ENCODE measurements at places on chromosomes 5 and 9.

DNA sequence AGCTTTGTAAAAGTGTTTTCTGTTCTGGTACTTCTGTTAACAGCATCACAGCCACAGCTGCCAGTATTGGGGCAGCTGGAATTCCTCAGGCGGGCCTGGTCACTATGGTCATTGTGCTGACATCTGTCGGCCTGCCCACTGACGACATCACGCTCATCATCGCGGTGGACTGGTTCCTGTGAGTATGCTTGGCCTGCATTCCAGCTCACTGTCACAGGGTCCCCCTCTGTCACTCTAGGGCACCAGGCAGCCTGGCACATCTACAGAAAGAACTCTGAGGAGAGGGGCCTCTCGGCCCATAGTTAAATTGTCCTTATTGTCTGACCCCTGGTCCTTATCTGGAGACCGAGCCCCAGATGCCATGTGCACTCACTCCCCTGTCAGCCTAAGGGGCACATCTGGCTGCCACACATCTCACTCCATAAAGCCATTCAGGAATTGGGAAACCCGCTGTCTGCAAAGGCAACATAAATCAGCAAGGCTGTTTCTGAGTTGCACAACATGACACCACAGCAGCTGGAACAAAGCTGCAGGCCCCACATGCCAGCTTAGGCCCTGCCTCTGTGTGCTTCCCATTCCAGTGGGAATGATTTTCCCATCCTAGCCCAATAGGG, 77.5 kb downstream of the SLC1A3 start:
- DNase-seq: no peak

- DNase-seq: no peak
These were observed 54.0 kb upstream of the SLIT3 start for GRCh38 chr5:169354921-169355320.

GRCh38 chr9:135610290-135611141, 28.8 kb downstream of the GLT6D1 start:
- no peak for DNase-seq

DNA sequence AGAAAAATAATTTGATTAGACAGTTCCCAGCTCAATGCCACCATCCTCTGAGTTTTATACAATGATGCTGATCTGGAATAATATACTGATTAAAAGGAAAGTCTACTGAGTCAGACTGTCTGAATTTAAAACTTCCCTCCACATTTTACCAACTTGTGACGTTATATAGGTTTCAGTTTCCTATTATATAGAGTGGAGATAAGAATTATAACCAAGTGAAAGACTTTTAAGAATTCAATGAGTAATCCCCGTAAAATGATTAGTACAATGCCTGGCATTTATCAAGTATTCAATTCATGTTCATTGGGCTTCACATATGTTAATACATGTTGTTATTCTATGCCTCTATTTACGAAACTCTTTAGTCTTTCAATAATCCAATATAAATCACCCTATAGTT, 166.0 kb downstream of the CDH9 start:
- no peak for DNase-seq

- DNase-seq: no peak
These were observed 14.3 kb upstream of the SIL1 start for GRCh38 chr5:139212486-139212885.

GRCh38 chr5:14983666-14984441, 112.3 kb upstream of the ANKH start:
- peak; percentile 53 for DNase-seq

GRCh38 chr9:96340707-96341106, 38.7 kb upstream of the HSD17B3 start:
- DNase-seq: no peak

DNA sequence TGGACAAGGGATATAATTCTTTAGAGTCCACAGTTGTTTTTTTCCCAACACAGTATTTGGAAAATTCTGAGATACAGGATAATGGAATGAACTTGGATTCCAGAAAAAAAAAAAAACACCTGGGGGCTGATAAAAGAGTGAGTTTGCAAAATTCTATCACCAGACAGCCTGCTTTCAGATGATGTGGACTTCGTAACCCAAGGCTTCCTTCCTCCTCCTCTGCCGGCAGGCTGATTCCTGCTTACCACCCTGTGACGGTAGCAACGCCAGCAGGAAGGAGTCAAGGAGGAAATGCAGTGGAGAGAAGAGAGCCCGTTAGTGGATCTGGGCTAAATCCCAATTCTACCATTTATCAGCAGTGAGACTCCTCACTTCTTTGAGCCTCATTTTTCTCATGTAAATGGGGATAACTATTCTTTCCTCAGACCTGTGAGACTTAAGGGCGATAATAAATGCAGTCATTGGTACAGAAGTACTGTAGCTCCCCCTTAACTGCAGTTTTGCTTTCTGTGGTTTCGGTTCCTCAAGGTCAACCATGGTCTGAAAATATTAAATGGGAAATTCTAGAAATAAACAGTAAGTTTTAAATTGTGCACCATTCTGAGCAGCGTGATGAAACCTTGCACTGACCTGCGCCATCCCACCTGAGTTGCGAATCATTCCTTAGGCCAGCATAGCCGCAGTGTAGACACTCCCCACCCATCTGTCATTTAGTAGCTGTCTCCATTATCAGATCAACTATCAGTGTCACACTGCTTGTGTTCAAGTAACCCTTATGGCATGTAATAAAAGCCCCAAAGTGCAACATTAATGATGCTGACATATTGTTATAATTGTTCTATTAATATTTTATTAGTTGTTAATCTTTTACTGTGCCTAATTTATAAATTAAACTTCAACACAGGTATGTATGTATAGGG, 71.4 kb downstream of the DCP2 start:
- no peak for DNase-seq

DNA sequence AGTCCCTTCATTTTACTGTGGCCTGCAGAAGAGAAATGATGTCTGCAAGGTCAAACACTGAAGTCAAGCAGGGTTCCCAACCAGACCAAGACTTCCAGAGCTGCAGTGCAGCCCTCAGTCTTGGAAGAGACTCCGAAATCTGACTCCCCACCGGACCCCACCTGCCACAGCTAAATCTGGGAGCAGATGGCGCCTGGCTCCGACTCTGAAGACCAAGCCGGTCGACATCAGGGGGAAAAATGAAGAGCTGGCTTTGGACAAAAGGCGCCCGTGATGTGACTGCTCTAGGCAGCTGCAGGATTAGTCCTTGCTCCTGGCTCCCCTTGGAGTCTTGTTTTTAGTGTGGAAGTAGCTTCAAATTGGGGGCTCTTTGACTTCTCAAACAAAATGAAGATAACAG, 72.4 kb upstream of the ZNF622 start:
- no peak for DNase-seq

DNA sequence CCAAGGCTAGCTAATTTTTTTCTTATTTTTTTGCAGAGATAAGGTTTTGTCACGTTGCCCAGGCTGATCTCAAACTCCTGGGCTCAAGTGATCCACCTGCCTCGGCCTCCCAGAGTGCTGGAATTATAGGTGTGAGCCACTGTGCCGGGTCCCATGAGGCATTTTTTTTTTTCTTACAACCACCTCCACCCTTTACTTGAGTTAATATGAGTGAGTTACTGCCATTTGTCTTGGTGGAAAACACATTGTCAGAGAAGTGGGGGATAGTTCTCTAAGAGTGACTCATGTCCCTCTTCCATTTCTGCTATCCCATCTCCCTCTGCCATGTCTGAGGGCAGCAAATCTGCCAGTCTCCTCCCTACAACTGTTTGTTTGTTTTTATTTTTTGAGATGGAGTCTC, 163.4 kb upstream of the CLINT1 start:
- DNase-seq: no peak

DNA sequence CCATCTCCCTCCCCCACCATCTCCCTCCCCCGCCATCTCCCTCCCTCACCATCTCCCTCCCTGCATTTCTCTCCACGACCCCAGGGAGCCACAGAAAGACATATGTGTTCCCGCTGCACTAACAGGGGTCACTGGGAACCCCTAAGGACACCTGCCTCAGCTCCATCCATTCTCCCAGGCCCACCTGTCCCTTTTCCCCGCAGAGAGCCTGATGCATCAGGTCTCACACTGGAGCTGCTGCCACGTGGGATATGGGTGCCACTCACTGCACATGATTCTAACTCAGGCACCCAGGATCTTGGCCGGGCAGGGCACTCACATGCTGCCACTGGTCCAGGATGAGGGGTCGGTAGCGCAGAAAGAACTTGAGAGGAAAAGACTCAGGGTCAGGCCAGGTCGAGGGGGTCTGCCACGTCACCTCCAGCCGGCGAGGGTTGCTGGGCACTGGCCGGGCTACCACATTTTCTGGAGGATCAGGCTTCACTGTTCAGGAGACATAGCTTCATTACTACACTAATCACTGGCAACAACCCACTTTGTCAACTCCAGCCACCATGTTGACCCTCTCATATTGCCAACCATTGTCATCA, 33.2 kb upstream of the ENHO start:
- DNase-seq: no peak

GRCh38 chr5:171577042-171577758, 157.8 kb downstream of the FGF18 start:
- no peak for DNase-seq

- DNase-seq: no peak
These were observed 103.9 kb downstream of the SPOCK1 start for GRCh38 chr5:137395011-137395755.

- no peak for DNase-seq
These were observed 396 bp downstream of the GARIN3 start for GRCh38 chr5:157165668-157166067.

DNA sequence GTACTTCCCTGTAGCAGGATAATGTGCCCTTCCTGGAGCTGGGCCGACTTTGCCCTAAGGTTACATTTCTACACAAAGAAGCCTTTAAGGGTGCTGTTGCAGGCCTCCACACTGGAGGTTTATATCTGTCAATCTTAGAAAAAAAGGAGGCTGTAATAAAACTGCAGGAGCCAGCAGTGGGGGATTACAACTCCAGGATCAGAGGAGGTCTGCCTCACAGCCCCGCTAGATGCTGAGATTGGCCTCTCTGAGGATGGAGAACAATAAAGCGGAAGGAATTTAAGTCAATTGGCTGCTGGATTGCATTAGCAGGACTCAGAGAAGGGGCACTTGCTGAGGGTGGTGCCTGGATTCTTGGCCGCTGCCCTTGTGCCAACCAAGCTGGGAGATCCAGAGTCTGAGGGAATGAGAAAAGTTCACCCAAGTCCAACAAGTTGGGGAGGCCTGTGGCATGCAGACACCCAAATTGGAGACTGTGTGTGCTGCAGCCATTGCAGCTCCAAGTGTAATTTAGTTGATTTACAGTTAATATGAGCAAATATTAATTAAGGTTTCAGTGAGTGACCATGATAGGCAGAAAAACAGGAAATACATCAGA, 99.0 kb upstream of the SSBP2 start:
- no peak for DNase-seq

- no peak for DNase-seq
These were observed 288.5 kb downstream of the ZNF608 start for GRCh38 chr5:124457901-124458300.

DNA sequence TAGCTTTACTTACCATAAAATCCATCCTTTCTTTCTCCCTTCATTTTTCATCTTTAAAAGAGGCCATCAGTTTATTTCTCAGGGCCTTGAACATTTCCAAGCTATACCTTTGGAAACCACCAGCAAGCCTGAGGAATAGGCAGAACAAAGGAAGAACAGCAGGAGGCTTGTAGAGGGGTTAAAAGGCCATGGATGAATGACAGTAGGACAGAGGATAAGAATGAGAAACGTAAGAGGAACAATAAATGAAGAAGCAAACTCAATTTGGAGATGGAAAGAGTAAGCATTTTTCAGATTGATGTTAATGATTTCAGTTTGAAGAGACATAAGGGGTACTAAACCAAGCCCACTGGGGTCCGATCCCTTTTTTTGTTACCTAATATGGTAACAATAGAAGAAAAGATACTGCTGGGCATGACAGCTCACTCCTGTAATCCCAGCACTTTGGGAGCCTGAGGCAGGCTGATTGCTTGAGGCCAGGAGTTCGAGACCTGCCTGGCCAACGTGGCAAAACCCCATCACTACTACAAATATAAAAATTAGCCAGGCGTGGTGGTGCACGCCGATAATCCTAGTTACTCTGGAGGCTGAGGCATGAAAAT, 106.6 kb upstream of the NMUR2 start:
- no peak for DNase-seq

- DNase-seq: no peak
These were observed 115.4 kb upstream of the PPP2R2B start for GRCh38 chr5:146993876-146994530.

DNA sequence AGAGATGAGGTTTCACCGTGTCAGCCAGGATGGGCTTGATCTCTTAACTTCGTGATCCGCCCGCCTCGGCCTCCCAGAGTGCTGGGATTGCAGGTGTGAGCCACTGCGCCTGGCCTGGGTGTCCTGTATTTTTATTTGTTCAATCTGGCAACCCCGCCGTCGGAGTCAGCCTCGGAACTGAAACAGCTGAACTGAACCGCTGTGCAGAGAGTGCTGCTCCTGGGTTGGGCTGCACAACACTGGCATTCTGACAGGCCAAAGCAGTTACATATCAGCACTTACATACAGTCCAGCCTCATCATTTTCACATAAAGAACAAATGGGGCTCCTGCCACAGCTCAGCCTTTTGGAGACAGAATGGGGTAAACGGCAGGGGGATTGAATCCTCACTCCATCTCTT, 185.6 kb downstream of the C9orf50 start:
- DNase-seq: no peak

DNA sequence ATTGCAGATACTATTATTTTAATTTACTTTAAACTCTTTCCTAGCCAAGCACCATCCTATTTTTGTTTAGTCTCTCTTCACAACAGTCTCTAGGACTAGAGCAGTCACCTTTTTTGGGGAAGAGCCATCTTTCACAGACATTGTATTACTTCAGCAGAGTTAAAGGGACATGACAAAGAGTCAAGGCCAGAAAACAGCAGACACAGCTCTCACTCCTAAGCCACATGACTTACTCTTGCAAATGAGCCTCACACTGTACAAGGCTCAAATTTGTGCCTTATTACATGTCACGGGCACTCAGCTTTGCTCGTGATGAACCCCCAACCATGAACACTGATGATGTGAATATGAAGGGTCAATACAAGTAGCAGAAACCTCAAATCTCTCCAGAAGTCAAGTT, 104.3 kb downstream of the ZNF608 start:
- no peak for DNase-seq

GRCh38 chr5:1321576-1321975, 23.3 kb downstream of the CLPTM1L start:
- DNase-seq: no peak

DNA sequence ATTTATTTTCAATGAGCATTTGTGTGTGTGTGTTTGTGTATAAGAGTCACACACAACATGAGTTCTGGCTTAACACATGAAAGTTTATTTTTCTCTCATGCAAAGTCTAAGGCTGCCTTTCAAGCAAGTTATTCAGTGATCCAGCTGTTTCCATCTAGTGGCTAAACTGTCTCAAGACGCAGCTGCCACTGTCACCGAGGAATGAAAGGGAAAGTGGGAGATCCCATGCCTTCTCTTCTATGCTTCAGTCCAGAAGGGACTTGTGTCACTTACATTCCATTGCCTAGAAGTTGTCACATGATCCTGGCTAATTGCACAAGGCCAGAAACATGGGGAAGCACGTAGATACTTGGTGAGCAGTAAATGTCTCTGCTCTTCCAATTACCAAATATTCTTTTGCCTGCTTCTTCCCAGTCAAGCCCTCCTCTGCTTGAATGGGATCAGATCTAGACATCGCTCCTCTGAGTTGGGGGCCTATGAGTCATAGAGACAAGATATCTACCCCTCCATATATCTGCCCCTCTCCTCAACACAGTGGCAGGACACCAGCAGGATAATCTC, 30.4 kb upstream of the SLIT3 start:
- no peak for DNase-seq

GRCh38 chr5:122844136-122844909, 1.1 kb upstream of the SNX24 start:
- no peak for DNase-seq

- DNase-seq: no peak
These were observed 547.3 kb upstream of the C9orf72 start for GRCh38 chr9:28120626-28121025.

Measured in Jurkat, Clone E6-1 (cell line).